ENCODE measurements at places on chromosomes 12 and 14. TPM values are rescaled to one million over a fixed set of nuclear protein-coding genes. Genes with fewer than 3 reads are reported as not detected.

PGF gene
- 4.2 TPM for total RNA-seq

NFATC4 gene
- 0.42 TPM for total RNA-seq

MON2 gene
- total RNA-seq = 15.4 TPM

KERA gene
- total RNA-seq = not detected

CCDC198 gene
- total RNA-seq = 2.3 TPM

OR6C2 gene
- total RNA-seq = not detected

MAP4K5 gene
- total RNA-seq = 35.1 TPM

INHBC gene
- total RNA-seq = not detected

NRIP2 gene
- not detected for total RNA-seq

SPIC gene
- not detected for total RNA-seq

FAR2 gene
- not detected for total RNA-seq

HOXC6 gene
- total RNA-seq = 3.4 TPM

LRRC10 gene
- not detected for total RNA-seq

MANSC1 gene
- total RNA-seq = 3.1 TPM

FAM90A1 gene
- total RNA-seq = 0.12 TPM

TAOK3 gene
- total RNA-seq = 7.0 TPM

USP15 gene
- total RNA-seq = 29.3 TPM

ASCL1 gene
- not detected for total RNA-seq

PMEL gene
- total RNA-seq = 1.1 TPM

LTBR gene
- total RNA-seq = 249 TPM

TSHR gene
- total RNA-seq = not detected

PAH gene
- total RNA-seq = not detected

TUNAR gene
- total RNA-seq = not detected

RIMBP2 gene
- total RNA-seq = not detected

CABP1 gene
- 0.26 TPM for total RNA-seq

RHOJ gene
- not detected for total RNA-seq

FGD4 gene
- total RNA-seq = 9.6 TPM

VWF gene
- 0.17 TPM for total RNA-seq

SLC5A8 gene
- total RNA-seq = not detected

CLEC4C gene
- not detected for total RNA-seq

LRRC74A gene
- not detected for total RNA-seq

FAM181A gene
- not detected for total RNA-seq

TMTC1 gene
- total RNA-seq = 0.05 TPM

PTPRO gene
- 0.12 TPM for total RNA-seq

TSPAN11 gene
- 0.05 TPM for total RNA-seq

PRIMA1 gene
- 0.44 TPM for total RNA-seq

RARG gene
- 21.6 TPM for total RNA-seq

ZDHHC22 gene
- 0.21 TPM for total RNA-seq

COX8C gene
- not detected for total RNA-seq

POTEM gene
- not detected for total RNA-seq

ABCB9 gene
- total RNA-seq = 10.2 TPM

SLCO1B1 gene
- total RNA-seq = 0.39 TPM

All from A549 treated with Mapracorat at 1 μM for 4 hours (cell line).